Stimulated activated CD4-positive, alpha-beta T cell treated with anti-CD3 and anti-CD28 coated beads, Interleukin-15, amount 100 ng/mL, for 1 hour (primary cell): ENCODE measurements at places on chromosomes 3 and 15.

DNA sequence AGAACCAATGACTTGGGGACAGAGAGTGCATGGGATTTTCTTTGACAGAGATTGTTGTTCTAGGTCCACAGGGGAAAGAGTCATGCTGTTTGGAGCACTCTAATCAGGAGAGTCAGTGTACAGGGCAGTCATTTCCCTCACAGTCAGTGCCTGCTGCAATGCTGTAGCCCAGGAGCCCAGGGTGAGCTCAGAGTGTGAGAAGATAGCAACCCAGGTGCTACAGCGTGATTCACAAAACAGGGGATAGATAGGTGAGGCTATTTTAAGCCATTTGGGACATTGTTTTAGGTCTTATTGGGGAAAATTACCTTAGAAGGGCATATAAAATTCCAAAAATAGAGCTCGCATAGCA is 37.3 kb downstream of the LNP1 start:
- DNase-seq, result no peak

DNA sequence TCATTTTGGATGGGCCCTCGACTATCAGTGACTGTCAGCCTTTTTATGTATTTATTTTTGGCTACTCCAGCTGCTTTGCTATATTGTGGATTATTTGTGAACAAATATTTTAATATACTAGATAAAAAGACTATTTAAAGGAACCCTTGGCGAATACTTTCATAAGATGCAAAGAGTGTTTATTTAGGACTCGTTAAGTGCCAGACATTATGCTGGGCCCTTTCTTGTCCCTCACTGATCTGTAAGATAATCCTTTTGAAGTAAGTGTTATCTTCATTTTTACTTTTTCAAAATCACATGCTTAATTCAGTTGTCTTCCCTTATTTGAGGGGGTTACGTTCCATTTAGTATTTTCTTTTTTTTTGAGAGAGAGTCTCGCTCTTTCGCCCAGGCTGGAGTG is 376.8 kb upstream of the C2CD4B start:
- no peak for DNase-seq

GRCh38 chr15:40388941-40389823 is 6.7 kb downstream of the KNSTRN start:
- no peak for DNase-seq

DNA sequence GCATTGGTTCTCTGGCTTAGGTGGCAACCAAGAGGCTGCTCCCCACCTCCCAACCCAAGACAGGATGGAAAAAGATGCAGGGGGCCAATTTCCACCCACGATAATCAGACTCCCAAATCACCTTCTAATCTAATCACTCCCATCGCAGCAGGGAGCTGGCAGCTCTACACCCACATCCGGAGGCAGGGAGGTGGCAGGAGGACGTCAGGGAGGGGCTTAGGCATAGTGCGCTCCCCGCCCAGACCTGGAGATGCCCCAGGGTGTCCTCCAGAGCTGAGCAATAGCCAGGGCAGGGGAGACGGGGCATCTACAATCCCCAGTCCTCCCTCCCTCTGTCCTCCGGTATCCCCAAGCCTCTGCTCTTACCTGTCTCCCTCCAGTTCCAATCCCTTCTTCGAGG is 70.5 kb upstream of the SEC13 start:
- no peak for DNase-seq

DNA sequence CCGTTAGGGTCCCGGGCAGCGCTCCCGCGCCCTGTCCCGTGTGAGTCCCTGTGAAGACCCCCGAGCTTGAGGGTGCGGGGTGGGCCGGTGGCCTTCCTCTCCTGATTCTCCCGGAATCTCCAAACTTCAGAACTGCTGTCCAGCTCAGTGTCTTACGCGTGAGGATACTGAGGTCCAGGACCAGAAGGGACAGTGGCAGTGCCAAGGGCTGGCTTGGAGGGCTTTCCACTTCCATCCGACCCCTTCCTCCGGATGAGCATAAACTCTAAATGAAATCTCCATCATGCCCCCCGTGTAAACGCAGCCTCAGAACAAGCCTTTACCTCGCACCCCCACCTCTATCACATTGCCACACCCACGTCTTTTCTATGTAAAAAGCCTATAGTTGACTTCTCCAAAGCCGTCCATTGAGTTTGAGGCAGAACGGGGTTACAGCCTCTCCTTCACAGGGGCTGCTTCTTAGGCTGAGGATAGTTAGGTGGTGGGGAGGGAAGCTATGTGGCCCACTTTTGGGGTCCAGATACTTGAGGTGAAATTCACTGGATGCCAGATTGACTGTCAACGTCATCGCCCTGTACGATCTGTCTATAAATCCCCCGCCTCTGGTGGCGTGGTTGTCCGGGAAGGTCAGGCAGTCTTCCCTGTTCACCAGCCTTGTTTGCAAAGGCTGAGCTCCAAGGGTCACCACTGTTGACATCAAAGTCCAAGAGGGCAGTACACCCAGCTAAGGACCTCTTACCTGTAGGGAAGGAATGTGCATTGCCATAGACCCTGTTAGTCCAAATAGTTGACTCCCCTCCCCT is 1.1 kb downstream of the EDEM1 start:
- no peak for DNase-seq

DNA sequence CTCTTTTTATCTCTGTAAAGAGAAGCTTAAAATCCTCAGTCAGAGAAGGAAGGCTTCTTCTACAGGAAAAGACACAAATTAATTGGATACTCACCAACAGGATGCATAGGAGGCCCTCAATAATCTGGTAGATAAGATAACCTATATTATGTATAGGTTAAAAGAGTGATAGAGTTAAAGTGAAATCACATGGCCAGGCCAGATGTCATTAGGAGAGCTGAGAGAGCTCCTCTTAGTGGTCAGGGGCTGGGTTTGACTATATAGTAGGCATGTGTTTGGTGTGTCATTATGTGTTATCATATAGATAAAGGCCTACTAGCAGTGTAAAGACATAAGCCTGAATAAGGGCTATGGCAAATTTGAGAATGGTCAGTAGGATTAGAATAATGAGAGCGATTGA is 479.3 kb downstream of the EPHA3 start:
- no peak for DNase-seq

- no peak for DNase-seq
Measured at GRCh38 chr3:119343719-119344118, 49.5 kb downstream of the ARHGAP31 start.

- DNase-seq, result no peak
Measured at GRCh38 chr15:68874788-68875187, 54.1 kb upstream of the ANP32A start.

- DNase-seq, result no peak
Measured at GRCh38 chr3:51382076-51382745, 2.9 kb upstream of the MANF start.

- no peak for DNase-seq
Measured at GRCh38 chr3:30688776-30689641, 82.6 kb downstream of the TGFBR2 start.

- DNase-seq, result no peak
Measured at GRCh38 chr15:71346464-71346863, 231.2 kb downstream of the THSD4 start.

GRCh38 chr15:44231842-44232241 is 36.8 kb upstream of the FRMD5 start:
- no peak for DNase-seq

GRCh38 chr3:118912188-118912587 is 122.5 kb downstream of the IGSF11 start:
- no peak for DNase-seq
